ENCODE measurements at places on chromosomes 2 and 18.

GRCh38 chr2:205024822-205025518 lies 479.7 kb downstream of the PARD3B start:
- DNase-seq = peak; percentile 51

GRCh38 chr2:55168221-55169154 lies 63.6 kb downstream of the CLHC1 start:
- DNase-seq = peak; percentile 49

GRCh38 chr2:106833256-106833655 lies 52.7 kb downstream of the ST6GAL2 start:
- DNase-seq = no peak

GRCh38 chr2:19801367-19802080 lies 100.3 kb downstream of the TTC32 start:
- peak; percentile 86 for DNase-seq

- no peak for DNase-seq
These were observed 87.7 kb downstream of the EXOC6B start for GRCh38 chr2:72738096-72738495.
